CD4-positive, alpha-beta T cell treated with Interleukin-21 for 1 hour (primary cell): ENCODE measurements at places on chromosomes 1 and 21.
A peak's percentile ranks its signal among the peaks of the same experiment; 100 is the strongest.

GRCh38 chr1:111448482-111448917 is 556 bp downstream of the WDR77 start:
- DNase-seq, result no peak

DNA sequence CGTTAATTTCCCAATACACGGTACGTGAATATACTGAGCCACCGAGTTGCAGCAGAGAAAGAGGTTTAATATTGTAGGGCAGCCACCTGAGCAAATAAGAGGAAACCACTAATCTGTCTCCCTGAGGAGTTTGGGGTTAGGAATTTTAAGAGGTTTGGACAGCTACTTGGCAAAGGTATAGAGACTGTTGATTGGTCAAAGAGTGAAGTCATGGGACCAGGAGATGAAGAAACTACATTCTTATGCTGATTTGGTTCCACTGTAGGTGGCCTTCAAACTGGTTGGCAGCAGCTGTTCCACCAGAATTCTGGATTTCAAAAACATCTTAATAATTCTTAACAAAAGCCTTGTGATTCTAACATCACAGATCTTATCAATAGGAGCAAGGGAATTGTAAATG is 485.4 kb upstream of the PRMT6 start:
- no peak for DNase-seq

DNA sequence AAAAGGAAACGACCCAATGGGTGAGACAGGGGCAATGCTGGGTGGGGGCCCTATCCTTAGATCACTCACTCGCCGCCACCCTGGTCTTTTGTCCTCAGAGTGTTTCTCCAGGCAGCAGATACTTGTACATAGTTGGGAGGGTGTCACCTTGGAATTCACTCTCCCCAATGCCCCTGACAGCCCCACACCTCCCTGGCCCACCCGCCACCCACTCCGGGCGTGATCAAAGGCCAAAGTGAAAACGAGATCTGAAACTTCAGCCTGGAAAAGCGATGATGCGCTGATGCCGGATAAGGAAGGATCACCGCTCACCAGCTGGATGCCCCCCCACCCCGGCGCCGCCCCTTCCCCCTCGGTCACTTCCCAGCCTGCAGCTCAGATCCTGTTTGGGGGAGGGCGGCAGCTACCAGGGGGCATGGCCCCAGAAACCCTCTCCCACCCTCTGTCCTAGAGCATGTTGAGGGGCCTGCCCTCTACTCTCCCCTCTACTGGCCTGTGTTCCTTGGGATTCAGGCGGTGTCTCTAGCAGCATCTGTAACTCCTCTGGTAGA is 33.6 kb upstream of the CASZ1 start:
- no peak for DNase-seq

GRCh38 chr1:178649582-178650350 is 75.3 kb upstream of the RALGPS2 start:
- DNase-seq, result no peak

GRCh38 chr1:186236921-186237320 is 138.1 kb downstream of the TPR start:
- no peak for DNase-seq

DNA sequence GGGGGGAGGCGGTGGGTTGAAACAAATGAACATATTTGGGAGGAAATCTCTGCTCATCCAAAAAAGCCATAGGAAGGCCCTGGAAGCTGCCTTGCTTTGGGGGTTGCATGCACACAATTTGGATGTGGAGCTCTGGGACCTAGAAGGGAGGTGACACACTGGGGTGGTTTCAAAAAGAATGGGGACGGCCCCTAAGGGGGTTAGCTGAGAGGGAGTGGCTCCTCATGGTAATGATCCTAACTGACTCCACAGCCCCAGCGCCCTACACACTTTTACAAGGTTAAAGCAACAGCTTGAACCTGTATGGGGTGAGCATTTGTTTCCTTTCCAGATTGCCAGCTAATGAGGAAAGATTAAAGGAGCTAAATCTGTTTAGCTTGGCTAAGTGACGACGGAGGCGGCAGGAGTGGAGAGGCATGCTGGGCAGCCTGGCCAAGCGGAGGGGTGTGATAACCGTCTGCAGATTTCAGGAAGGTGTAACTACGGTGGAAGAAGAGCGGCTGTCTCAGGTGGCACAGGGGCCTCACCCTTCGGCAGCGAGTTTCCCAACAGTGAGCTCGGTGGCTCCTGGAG is 107.3 kb downstream of the RNF220 start:
- no peak for DNase-seq

DNA sequence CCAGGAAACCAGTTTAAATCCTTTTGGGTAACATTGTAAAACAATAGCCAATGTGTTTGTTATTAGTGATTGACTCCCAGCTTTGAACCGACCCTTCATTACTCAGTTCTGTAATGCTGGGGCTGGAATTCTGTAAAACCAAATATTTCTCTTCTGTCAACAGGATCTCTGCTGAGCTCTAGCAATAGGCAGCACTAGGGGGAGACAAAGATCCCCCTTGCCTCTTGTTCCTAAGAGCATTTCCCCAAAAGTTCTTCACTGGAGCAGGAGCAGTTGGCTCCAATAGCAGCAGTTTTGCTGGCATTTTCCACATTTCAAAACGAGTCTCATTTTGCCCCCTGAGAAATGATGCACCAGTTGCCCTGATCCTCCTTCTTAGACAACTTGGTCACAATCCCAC is 1671.1 kb downstream of the MRPL39 start:
- no peak for DNase-seq

- DNase-seq, result peak; percentile 73
Observed at GRCh38 chr1:40404670-40405462, 31.3 kb downstream of the SMAP2 start.
